ENCODE measurements at places on chromosomes 7 and 10. TPM values are rescaled to one million over a fixed set of nuclear protein-coding genes. Genes with fewer than 3 reads are reported as not detected.

AGMO gene
- total RNA-seq, result 1.2 TPM

GRCh38 chr10:96292971-96293920 lies 11.0 kb upstream of the DNTT start:
- peak; percentile 45 for DNase-seq

CHST3 gene
- 43.1 TPM for total RNA-seq

- no peak for DNase-seq
Observed at GRCh38 chr10:22344249-22344648, 1.0 kb upstream of the SPAG6 start.

GRCh38 chr7:150803161-150803860 lies 2.7 kb downstream of the TMEM176A start:
- DNase-seq, result no peak

CDNF gene
- total RNA-seq, result 1.8 TPM

DNA sequence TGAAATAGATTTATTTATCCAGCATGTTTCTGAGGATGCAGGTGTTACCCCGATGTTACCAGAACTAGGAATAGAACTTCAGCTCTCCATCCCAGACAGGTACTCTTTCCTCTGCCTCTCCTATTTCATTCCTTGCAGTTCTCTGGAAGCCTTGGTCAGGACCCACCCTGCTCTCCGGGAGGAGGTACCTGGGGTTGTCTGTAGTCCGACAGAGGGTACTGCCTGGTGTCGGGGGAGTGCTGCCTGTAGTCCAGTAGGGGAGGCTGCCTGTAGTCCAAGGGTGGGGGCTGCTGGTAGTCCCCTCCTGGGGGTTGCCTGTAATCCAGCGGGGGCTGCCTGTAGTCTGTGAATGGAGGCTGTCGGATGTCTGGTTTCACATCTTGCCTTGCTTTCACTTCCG lies 328.4 kb downstream of the PHTF2 start:
- DNase-seq, result no peak

ADARB2 gene
- total RNA-seq, result not detected

VTI1A gene
- 34.7 TPM for total RNA-seq

PALS2 gene
- total RNA-seq, result 53.3 TPM
